Germinal center (tissue), 1 donor: ENCODE measurements at places on chromosomes 7 and 10.

GRCh38 chr10:49076319-49076718 lies 39.0 kb downstream of the VSTM4 start:
- DNase-seq: no peak

DNA sequence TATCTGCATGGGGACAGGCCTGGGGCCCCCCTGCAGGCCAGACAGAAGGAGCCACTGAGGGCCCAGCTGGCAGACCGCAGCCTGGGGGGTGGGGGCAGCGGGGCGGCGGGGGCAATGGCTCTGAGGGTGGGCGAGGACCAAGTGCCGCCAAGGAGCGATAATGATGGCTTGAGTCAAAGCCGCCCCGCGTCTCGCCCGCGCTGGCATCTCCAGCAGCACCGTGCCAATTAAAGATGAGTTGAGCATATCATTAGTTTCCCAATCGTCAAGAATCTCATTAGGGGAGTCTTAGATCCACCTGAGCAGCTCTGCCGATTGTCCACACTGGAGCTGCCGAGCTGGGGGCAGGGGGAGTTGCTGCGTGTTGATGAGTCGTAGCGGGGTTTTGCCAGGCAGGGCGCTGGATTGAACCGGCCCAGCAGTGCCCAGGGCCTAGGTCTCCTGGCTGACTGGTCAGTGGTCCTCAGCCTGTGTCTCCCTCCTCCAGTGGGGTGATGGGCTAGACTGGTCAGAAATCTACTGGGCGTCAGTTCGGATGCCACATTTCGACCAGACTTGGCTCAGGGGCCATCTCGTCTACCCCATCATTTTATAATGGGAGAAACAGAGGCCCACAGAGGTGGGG lies 41.0 kb upstream of the PSMG3 start:
- no peak for DNase-seq

GRCh38 chr7:10121631-10122030 lies 852.0 kb upstream of the PHF14 start:
- no peak for DNase-seq

DNA sequence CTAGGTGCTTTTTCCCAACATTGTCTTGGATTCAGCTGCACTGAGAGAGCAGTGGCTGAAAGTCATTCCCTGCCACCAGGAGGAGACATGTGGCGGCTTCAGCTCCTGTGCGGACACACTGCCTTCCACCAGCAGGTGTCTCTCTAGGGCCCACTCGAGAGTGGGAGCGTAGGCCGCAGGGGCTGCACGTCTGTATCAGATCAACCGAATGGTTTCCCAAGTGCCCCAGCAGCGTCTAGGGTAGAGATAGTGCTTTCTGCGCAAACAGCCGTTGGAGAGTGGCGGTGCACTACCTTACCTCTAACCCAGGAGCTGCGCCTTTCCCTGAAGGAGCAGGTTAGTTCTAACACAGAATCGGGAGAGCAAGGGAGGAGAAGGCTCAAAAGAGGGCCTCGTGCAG lies 31.7 kb downstream of the PAPOLB start:
- DNase-seq: peak; percentile 57

GRCh38 chr10:113420733-113421675 lies 131.8 kb upstream of the HABP2 start:
- DNase-seq: no peak

GRCh38 chr10:28180654-28181053 lies 122.2 kb downstream of the MPP7 start:
- DNase-seq: no peak

GRCh38 chr10:133388973-133389818 lies 4.8 kb upstream of the MTG1 start:
- peak; percentile 85 for DNase-seq

- DNase-seq: no peak
Measured at GRCh38 chr10:74500026-74500704, 326.2 kb upstream of the KAT6B start.

- DNase-seq: no peak
Measured at GRCh38 chr10:70678757-70679489, 6.6 kb downstream of the ADAMTS14 start.

GRCh38 chr7:158546626-158547025 lies 41.0 kb downstream of the PTPRN2 start:
- DNase-seq: no peak
